IMR-90 (cell line): ENCODE measurements at places on chromosomes 1 and 21.
A peak's percentile ranks its signal among the peaks of the same experiment; 100 is the strongest.

- no peak for DNase-seq
Measured at GRCh38 chr1:55333461-55333860, 118.3 kb upstream of the USP24 start.

DNA sequence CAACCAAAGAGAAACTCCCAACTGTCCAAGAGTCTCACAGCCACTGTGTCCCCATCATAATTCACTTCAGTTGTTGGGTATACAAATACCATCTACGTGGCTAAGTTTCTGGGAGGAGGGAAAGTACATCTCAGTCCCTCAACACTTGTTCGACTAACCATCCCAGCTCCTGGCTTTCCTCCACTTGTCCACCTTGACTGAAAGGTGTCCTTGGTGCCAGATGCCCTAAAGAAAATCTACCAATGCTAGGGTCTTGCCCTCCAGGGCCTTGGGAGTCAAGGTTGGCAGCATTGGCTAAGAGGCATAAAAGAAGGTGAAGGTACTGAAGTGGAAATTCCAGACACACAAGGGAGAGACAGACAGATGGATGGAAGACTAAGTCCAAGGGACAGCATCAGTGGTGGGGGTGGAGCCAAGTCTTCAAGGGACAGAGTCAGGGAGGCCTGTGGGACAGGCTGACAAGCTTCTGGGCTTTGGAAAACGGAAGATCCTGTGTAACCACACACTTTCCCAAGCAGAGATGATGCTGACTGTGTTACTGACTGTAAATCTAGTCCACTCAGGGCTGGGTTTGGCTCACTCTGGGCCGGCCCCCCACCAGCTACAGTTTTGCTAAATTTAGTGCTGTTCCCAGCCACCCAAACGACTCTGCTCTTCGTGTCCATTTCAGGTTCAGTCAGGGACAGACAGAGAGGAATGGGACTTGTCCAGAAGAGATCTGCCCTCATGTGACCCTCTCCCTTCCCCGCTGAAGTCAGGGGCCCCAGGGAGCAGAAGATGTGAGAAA, 60.1 kb downstream of the CD34 start:
- DNase-seq: no peak

DNA sequence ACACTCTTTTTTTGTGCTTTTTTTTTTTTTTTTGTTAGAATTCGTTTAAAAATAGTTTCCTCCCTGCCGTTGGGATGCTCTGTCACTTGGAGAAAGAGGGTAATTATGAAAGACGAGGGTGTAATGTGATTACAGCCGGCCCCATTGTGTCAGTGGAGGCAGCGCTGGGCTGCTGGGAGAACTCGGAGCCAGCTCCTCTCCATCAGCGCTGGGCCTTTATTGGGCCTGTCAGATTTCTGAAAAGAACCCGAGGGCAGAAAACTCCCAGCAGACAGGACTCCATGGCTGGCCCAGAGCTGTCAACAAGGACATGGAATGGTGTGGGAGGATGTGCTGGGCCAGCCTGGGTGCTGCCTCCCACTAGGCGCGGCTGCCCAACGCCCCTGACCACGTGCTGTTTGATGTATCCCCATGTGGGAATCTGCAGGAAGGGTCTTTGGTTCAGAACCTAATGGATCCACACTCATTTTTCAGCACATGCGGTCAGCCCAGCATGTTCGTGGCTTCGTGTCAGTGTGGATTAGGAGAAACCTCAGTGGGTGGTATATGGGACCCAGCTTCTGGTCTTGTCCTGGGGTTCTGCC, 222.6 kb upstream of the KIAA0040 start:
- no peak for DNase-seq

- peak; percentile 74 for DNase-seq
Measured at GRCh38 chr21:34693192-34693810, 24.5 kb downstream of the CLIC6 start.

- DNase-seq: no peak
Measured at GRCh38 chr1:63046539-63046938, 262.6 kb downstream of the ATG4C start.

DNA sequence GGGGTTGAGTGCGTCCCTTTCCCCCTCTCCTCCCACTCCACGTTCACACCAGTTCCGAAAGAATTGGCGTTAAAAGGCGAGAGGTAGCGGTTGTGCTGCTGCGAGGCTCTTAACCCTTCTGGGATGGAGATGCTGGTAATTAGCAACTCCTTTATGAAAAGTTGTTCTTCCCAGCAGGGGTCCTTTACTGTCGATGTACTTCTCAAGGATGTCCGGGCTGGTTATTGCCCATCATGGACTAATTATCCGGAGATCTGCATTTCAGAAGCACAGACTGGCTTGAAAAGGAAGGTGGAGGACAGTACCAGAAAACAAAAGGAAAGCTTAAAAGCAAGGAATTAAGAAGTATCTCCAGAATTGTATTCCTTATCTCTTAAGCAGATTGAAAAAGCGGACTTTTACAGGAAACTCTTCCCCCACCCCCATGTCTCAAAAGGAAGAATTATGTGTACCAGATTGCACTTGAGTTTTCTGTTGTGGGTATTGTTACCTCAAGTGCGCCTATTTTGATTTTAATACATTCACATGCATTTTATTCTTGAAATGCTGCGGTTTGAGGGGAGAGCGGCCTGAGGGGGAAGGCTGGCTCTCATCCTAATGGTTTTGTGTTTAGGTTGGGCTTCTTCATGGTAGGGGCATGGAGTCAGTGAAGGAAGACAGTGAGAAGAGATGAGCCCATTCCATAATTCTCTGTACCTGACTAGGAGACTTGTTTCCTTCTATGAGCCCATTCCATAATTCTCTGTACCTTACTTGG, 1.5 kb downstream of the AK4 start:
- DNase-seq: no peak

GRCh38 chr1:177209357-177209756, 38.6 kb downstream of the BRINP2 start:
- peak; percentile 100 for DNase-seq

DNA sequence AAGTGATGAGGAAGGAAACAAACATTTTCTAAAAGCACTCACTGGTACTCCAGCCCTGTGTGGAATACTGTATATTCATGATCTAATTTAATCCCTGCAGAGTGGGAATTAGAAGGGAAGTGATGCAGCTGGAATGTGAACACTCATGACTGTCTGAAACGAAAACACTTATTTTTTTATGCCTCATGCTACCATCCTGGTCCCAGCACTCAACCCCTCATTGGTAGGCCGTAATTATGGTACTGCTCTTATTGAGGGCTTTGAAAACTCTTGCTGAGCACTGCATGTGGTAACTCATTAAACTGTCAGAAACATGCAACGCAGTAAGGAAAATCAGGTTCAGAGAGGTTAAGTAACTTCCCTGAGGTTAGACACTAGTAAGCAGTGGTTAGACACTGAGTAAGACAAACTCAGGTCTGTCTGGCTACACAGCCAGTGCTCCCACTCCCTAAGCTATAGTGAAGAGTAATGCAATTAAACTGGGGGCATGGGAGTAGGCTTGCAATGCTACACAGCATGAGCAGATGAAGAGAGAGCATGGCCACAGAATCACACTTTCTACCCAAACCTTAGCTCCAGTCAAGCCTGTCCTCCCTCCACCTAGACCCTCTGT, 17.3 kb upstream of the TNFSF4 start:
- peak; percentile 28 for DNase-seq

DNA sequence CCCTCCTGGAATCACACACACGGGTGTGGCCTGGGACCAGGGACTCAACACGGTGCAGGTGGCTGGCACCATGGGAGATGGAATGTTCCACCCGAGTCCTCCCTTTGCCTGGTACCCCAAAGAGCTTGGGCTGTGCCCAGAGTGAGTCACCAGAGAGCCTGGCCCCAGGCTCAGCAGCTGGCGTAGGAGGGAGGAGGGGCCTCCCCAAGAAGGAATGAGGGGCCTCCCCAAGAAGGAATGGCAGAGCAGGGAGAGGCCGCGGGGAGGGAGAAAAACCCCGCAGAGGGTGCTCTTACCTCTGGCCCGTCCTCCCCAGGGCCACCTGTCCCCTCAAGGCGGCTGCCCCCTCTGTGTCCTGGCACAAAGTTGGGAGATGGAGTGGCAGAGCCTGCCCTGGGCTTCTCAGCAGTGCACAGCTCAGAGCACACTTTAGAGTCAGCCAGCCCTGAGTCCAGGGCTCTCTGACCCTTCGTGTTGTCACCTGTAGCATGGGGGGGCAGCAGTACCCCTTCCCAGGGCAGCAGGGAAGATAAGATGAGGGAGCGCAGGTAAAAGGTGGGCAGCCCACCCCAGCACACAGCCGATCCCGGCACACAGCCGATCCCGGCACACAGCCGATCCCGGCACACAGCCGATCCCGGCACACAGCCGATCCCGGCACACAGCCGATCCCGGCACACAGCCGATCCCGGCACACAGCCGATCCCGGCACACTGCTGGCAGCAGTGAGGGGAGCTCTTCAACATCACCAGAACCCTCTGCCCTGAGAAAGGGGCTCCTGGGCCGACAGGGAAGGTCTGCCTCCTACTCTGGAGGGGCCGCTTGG, 20.2 kb upstream of the KCNAB2 start:
- peak; percentile 21 for DNase-seq

- DNase-seq: no peak
Measured at GRCh38 chr1:76340056-76340455, 265.5 kb downstream of the ST6GALNAC3 start.

GRCh38 chr1:99177465-99177864, 86.8 kb upstream of the PLPPR4 start:
- no peak for DNase-seq

DNA sequence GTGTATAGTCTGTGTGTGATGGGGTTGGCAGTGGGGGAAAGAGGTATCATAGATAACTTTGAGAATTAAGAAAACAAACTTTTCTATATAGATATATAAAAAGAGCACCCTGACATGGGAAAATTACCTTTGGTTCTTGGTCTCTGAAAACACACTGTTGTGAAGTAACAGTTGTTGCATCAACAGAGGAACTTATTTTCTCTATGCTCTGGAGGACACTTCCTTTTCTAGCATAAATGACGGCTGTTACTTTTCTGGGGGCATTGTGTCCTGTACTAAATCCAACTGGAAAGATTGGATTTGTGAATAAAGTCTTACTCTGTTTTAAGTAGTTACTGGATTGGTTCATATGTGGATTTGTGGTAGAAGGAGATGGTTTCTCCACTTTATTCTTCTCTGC, 12.6 kb downstream of the LRIF1 start:
- no peak for DNase-seq

- no peak for DNase-seq
Measured at GRCh38 chr1:54998100-54998499, 633 bp upstream of the BSND start.

GRCh38 chr1:195965475-195965874, 642.8 kb downstream of the KCNT2 start:
- no peak for DNase-seq

- peak; percentile 62 for DNase-seq
Measured at GRCh38 chr1:179121159-179121938, 39.5 kb downstream of the TOR3A start.

DNA sequence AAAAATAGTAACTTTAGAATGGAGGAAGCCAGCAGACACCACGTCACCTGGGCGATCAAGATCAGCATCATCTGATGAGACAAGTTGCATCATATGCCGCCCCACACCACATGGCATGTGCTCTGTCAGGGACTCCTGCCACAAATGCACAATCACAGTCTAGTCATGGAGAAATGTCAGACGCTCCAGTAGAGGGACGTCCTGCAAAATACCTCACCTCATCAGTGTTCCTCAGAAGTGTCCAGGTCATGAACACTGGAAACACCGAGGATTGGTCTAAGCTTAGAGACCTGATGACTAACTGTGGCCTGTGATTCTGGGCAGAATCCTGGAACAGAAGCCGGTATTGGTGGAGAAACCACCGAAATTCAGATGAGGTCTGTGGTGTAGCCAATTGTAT, 14.3 kb downstream of the ADARB1 start:
- DNase-seq: no peak

- peak; percentile 56 for DNase-seq
Measured at GRCh38 chr1:225694151-225694603, 41.3 kb upstream of the ENAH start.
